ENCODE measurements at places on chromosomes 7 and 10.

DNA sequence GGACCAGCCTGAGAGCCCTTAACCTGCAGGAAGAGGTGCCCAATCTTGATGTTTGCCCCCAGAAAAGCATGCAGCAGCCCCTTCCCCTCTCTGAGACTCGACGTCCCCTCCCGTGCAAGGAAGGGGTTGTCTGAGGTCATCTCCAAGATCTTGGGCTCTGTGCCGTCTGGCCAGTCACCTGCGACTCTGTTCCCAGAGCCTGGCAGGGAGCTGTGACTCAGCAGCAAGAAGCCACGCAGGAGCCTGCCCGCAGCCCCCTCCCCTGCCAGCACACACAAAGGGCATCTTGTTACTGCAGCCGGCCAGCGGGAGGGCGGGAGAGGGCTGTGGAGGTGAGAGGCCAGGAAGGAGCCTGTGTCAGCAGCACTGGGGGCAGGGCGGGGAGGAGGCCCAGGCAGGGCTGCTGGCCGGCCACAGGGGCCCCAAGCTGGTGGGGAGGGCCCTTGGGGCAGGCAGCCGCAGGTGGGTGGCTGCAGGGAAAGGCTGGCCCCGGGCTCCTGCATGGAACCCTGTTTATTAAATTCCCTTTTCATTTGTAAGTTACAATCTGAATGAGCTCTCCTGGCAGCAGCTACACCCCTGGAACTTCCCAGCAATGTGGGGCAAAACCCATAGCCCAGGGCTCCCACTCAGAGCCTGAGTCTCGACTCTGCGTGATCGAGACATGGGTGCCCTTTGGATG, 103.7 kb upstream of the ZMIZ1 start:
- no peak for DNase-seq

- no peak for DNase-seq
Measured at GRCh38 chr7:101553018-101553770, 75.9 kb downstream of the MYL10 start.

DNA sequence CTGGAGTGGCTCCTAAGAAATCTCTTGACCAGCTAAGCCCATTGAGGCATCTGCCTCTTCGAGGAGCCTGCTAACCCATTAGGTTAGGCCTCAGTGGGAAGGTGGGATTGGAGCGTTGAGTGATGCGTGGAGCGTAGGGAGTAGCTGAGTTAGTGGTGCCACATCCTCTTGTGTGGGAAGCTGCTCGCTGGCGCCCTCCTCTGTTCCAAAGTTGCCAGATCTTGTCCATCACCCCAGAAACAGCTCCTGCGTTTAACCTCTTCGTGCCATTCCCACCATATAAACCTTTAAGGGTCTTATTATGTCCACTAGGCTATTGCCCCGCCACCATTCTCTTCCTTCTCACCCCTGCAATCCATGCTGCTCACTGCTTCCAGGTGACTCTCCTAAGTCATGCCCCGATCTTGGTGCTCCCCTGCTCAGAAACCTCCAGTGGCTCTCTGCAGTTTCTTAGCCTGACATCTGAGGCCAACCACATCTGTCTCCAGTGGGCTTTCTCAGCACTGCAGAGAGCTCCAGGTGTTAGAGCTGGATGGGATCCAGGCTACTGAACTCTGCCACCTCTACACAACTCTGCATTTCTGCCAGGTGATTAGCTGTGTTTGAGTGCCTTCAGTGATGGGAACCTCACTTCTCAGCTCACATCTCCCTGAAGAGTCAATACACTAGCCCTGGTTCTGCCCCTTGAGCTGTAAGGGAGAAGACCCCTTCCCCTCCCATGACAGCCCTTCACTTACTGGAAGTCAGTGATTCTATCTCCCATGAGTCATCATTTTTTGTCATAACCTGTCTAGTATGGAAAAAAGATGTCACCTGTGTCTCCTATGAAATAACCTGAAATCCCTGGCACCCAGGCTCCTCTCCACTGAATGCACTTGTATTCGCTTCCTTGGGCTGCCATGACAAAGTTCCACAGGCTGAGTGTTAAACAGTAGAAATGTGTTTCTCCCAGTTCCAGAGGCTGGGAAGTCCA, 65.0 kb upstream of the FGFR2 start:
- DNase-seq = no peak

DNA sequence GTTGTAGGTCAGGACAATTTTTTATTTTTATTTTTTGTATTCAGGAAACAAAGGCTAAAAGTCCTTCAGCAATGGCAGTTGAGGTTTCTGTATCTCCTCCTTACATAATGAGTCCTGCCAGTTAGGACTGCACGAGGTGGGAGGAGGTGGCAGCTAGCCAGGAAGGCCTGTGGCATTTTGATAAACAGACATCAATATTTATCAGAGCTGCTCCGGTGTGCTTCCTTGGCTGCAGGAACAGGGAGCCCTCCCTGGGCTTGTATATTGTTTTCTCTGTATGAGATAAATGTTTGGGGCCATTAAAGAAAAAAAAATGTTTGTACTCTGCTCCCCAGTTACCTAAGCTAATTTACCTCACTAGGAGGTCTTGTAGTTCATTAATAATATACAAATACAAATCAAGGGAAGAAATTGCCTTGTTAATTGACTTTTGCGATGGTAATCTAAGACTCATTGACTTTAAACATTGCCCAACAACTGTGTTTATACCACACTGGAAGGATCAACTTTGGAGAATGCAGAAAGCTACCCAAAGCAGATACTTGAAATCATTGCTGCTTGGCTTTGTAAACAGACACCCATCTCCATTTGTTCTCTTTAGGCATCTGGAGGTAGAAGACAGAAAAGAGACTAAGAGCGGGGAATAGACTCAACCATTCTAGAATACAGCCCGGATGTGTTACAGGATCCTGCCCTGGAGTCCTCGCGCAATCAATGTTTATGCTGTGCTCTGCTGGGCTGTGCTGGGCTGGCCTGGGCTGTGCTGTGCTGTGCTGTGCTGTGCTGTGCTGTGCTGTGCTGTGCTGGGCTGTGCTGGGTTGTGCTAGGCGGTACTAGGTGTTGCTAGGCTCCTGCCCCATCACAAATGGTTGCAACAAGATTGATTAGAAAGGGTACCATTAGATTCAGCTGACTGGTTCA, 36.5 kb upstream of the PDZD8 start:
- no peak for DNase-seq

GRCh38 chr7:2181077-2181854, 51.5 kb downstream of the MAD1L1 start:
- no peak for DNase-seq

- DNase-seq = no peak
Measured at GRCh38 chr10:28220811-28221210, 82.1 kb downstream of the MPP7 start.

DNA sequence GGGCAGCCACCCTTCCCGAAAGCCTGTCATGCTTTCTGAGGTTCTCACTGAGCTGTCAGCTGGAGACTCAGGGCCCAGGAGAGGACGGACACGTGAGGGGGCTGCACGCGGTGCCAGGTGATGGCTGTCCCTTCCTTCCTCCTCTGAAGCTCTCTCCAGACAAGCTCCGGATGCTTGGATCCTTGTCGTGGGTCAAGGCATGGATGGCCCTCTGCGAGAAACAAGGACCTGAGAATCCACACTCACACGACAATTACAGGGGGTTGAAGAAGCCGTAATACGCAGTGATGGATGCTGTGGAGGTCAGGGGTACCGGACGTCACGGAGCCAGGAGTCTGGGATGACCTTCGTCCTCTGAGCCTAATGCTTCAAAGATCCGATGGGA, 170.3 kb downstream of the USP6NL start:
- no peak for DNase-seq

DNA sequence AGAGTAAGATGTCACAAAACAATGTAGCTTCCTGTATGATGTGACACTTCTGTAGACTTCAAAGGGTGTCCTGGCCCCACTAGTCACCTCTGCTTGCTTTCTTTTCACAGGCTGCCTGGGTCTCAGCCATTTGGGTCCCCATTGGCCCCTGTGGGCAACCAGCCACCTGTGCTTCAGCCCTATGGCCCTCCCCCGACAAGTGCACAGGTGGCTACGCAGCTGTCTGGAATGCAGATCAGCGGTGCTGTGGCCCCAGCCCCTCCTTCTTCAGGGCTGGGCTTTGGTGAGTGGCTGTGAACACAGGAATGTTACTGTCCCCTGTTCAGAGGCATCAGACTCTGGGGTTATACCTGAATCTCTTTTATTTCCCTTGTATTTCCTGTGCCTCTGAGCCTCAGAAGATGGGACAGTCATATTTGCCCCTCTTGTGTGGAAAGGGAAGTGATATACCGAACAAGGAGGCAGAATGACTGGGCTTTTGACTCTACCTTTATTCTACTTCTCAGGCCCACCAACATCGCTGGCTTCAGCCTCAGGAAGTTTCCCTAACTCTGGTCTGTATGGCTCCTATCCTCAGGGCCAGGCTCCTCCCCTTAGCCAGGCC, 15.4 kb downstream of the SEC24C start:
- no peak for DNase-seq

GRCh38 chr10:124916098-124916584, 25.8 kb upstream of the ZRANB1 start:
- DNase-seq = no peak
